Activated naive CD4-positive, alpha-beta T cell treated with anti-CD3 and anti-CD28 coated beads, Interleukin-2, amount 10 ng/mL, durations not matched to agents 7 days and 5 days (primary cell): ENCODE measurements at places on chromosomes 2 and 18.
A peak's percentile ranks its signal among the peaks of the same experiment; 100 is the strongest.

DNA sequence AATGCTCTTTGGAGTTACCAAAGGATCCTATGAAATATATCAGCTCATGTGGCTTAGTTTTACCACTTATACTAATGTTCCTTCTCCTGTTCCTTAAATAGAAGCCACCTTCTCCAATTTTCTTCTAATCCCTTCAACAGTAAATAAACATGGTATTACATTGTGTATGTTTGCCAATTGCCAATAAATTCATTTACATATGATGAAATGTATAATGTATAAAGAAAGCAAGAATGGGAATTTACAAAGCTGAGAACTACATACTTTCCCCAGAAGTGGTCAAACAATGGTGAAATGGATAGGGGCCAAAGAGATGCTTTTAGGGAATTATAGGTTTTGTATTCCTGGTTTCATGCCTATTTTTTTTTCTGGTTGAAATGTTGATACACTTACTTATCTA lies 894.2 kb upstream of the CRIM1 start:
- DNase-seq: no peak

GRCh38 chr2:59690849-59691248 lies 862.6 kb downstream of the BCL11A start:
- no peak for DNase-seq

DNA sequence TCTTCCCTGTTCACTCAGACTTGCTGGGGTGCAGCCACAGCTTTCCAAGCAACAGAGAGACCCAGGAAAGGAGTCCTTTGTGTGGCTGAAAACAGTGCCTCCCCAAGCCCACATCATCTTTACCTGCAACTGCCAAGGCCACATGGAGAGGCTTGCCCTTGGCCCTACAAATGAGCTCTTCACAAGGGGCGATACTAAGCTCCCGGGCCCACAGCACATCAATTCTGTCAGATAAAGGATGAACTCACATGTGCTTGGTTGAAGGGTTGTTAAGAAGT lies 42.3 kb upstream of the SH3RF3 start:
- DNase-seq: no peak

GRCh38 chr2:215930505-215931253 lies 82.7 kb downstream of the MREG start:
- no peak for DNase-seq

DNA sequence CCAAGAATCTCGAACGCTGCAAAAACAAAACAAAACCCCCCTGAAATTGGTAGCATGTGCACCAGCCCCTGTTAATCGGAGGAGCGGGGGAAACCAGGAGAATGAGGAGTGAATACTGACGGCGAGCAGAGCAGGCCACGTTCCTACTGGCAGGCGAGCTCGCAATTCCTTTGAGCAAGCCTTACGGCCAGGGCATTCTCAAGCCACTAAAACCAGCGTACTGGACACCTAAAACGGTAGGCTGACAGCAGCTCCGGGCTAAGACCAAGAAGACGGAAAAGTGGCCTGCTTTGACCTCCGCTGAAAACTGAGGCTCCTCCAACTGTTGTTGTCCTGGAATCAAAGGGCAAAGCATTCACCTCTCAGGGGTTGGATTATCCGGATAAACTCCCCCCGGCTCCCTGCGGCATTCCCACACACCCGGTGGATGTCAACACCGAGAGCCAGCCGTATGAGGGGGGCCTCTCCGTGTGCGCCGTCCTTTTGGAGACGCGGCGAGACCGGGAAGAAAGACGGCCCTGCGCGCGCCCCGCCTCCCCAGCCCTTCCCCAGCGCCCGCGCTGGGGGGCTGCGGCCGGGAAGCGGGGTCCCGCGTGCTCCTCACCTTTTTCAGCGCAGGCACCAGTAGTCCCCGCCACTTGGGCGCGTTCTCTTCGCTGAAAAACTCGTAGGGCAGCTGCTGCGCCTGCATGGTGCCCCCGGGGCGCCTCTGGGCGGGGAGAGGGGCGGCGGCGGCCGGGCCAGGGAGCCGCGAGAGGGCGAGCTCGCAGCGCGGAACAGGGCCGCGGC lies 925 bp downstream of the SOS1 start:
- peak; percentile 70 for DNase-seq

- DNase-seq: no peak
Observed at GRCh38 chr2:8086796-8087479, 594.9 kb upstream of the ID2 start.

GRCh38 chr18:59047321-59048047 lies 92.2 kb upstream of the SEC11C start:
- DNase-seq: no peak

DNA sequence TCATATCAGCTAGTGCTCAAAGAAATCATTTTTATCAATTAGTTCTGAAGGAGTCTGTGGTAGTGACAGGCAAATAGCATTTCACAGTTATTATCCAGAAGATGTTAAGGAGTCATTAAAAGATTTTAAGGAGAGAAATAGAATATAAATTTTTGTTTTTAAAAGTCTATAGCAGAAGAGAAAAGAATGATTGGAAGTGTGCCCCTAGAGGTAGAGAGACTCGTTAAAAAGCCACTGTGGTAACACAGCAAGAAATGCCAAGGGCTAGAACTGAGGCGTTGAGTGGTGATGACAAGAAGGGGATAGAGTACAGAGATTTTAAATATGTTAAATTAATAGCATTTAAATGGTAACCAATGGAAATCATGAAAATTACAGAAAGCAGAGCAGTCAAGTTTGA lies 78.3 kb downstream of the VWC2L start:
- DNase-seq: no peak

DNA sequence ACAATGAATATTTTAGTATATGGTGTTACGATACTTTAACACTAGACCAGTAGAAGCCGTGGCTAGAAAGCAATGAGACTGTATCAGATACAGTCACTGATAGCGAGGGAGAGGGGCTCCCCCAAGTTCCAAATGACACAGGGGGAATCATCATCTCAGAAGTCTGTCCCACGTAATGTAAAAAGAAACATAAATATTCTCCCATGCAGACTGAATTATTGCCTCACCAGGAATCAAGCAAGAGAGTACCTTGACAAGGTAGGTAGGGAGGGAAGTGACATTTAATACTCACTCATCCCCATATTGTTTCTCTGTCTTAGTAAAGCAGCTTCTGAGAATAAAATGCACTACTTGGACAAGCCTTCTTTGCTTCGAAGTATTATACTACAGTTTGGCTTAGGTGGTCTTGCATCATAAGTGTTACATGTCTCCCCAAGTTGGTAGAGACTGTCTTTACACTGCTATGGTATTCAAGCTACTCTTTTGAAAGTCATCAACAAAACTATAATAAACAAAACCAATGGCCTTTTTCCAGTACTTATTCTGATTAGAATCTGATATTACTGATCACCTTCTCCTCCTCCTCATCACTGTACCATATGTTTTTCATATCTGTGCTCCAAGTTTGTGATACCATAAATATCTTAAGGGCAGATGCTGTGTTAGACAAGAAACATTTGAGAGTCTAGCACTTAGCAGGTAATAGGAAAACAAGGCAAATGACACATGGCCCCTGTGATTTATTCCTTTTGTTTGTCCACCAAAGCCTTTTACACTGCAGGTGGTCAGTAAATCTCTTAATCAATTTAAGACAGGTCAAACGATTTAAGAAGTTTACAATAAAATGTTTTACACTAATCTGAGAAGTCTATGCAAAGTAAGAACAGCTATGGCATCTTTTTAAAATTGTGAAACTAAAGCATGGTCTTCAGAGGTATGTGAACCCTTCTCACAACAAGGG lies 2.7 kb downstream of the LAPTM4A start:
- no peak for DNase-seq

DNA sequence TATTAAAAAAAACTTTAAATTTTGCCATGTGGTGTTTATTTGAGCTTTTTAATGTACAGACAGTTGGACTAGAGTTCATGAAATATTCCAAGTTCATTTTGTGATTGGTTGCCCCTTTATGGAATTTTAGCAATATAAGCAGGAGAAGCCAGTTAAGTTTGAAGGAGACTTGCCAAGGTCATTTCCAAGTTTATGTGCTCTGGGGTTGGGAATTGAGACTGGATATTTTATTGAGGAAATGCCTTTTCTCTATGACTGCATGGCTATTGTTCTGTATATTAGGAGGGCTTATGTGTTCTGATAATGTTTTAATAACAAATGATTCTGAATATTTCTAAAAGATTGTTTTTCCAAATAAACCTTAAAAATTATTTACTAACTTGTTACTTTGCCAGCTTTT lies 67.0 kb upstream of the TCF4 start:
- DNase-seq: no peak

- no peak for DNase-seq
Observed at GRCh38 chr2:176317623-176318065, 48.4 kb downstream of the MTX2 start.

DNA sequence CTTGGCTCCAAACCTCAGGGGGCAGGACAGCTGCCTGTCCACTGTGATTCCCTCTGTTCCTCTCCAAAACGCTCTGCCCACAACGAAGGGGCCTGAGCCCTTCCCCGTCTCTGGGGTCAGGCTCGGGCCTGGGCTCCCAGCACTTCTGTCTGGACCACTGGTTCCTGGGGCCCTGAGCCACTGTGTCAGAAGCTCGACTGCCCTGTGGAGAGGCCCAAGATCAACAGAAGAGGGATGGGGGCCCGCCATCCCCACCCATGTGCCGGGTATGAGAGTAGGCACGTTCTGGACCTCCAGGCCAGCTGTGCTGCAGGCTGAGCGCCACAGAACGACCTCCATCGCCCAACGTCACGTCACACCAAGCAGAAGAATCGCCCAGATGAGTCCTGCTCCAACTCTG lies 119.9 kb upstream of the HS6ST1 start:
- DNase-seq: no peak

GRCh38 chr18:69494841-69495240 lies 94.2 kb downstream of the DOK6 start:
- no peak for DNase-seq

GRCh38 chr18:60534538-60534937 lies 162.0 kb upstream of the MC4R start:
- DNase-seq: no peak

DNA sequence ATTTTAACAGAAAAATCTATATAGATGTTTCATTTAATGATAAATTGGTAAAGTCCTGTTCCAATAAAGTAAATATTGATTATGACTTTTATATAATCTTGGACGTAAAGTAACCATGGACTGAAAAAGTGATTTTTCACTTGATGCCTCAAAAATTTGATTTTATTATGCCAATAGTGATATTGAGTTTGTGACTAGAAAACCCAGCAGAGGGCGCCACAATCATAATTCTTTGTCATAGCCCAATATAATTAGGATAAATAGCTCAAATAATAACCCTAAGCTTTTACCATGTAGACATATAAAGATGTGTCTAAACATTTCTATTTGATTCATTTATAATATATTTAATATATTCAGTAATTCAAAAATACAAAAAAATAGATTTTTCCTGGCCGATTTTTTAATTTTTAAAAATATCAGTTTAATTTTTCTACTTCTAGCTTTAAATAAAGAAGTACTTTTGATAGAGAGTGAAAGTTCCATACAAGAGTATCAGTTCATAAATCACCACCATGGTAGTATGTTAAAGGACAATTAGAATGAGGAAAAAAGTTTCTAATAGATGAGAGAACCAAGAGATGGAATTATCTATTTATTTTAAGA lies 30.7 kb downstream of the CAMKMT start:
- peak; percentile 60 for DNase-seq

- no peak for DNase-seq
Observed at GRCh38 chr18:48085781-48086487, 155.5 kb upstream of the SMAD2 start.

GRCh38 chr18:50661013-50661412 lies 101.1 kb downstream of the MAPK4 start:
- no peak for DNase-seq

GRCh38 chr2:60386436-60386835 lies 167.0 kb downstream of the BCL11A start:
- no peak for DNase-seq

DNA sequence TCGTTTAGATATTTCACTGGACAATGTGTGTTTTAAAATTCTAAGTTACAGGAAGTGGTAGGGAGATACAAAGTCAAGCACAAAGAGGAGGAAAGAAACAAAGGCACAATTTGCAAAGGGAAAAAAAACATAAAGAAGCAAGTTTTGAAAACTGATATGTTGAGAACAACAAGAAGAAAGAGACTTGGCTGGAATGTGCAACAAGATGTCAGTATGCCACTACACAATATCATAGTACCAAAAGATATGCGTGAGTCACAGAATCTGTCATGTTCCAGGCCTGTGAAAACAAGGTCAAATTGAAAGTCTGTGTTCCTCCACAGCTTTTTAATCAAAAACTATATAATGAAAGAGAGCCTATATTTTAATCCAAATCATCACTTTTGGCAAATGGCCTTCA lies 12.0 kb downstream of the EXOC6B start:
- DNase-seq: no peak

DNA sequence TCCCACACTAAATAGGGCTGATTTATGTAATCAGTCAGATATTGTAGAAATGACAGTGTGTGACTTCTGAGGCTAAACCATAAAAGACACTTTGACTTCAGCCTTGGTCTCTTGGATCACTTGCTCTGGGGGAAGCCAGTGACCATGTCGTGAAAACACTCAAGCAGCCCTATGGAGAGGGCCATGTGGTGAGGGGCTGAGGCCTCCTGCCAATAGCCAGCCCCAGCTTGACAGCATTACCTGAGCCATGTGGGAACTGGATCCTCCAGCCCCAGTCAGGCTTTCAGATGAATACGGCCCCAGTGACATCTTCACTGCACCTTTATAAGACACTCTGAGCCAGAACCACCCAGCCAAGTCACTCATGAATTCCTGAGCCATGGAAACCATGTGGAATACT lies 20.8 kb downstream of the TNS1 start:
- DNase-seq: no peak

DNA sequence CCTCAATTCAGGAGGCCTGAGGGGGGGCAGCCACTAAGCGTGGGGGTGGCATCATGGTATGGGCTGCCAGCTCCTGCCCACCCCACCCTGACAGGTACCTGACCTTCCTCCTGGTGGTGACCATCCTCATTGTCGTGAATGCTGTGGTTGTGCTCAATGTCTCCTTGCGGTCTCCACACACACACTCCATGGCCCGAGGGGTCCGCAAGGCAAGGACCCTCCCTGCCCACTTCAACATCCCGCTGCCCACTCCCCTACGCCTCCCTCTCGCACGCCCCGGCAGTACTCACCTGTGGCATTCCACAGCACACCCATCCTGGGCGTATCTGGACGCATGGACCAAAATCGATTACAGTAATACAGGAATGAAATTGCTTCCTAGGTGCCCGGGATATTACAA lies 4.0 kb downstream of the CHRNG start:
- no peak for DNase-seq

GRCh38 chr2:100018341-100019193 lies 123.8 kb downstream of the AFF3 start:
- no peak for DNase-seq

- no peak for DNase-seq
Observed at GRCh38 chr2:148362144-148362796, 282.3 kb upstream of the EPC2 start.
